ENCODE measurements at places on chromosomes 5 and 9.

DNA sequence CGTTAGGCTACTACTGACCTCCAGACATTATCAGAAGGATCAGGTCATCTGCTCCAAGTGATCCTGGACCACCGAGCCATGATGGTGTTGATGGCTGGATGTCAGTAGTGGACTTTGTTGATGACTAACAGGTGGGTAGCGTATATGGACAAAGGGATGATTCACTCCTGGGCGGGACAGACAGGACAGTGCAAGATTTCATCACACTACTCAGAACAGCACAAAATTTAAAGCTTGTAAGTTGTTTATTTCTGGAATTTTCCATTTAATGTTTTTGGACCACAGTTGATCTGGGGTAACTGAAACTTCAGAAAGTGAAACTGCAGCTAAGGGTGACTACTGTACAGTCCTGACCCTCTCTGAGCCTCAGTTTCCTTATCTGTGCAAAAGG is 12.7 kb downstream of the PDGFRB start:
- no peak for DNase-seq

- DNase-seq = no peak
Measured at GRCh38 chr9:137078701-137079400, 1.5 kb downstream of the UAP1L1 start.

DNA sequence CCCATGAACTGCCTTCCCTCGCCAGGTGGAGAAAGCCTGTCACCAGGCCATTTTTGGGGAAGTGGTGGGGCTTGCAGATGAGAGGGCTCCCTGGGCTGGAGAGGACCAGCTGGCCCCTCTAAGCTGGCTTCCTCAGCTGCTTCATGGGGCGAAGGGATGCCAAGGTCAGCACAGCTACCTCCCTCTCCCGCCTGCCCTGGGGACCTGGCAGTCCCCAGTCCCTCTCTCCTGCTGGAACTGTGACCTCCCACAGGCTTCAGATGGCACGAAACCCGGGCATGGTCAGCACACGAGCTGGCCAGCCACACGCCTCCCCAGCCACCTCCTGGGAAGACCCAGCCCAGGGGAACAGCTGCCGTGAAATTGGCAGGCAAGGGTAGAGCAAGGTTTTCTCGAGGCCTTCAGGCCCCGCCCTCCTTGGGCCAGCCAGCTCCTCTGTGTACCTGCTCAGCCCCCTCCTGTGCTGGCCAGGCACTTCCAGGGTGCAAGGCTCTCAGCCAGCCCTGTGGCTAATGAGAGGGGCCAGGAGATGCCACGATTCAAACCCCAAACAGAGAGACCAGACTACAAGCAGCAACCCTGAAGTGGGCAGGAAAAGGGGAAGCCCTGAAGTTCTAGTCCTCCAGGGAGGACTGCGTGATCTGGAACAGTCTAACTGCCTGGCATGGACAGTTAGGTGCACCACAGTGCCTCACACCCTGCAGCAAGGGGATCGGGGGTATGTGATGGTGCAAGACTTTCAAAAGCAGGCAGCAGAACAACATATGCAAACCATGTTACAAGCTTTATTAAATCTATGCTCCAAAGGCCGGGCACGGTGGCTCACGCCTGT is 12.9 kb downstream of the PLPP7 start:
- no peak for DNase-seq

GRCh38 chr5:146394486-146394885 is 52.6 kb upstream of the TCERG1 start:
- DNase-seq = no peak

- DNase-seq = no peak
Measured at GRCh38 chr9:128104171-128104618, 23.3 kb downstream of the PTGES2 start.

DNA sequence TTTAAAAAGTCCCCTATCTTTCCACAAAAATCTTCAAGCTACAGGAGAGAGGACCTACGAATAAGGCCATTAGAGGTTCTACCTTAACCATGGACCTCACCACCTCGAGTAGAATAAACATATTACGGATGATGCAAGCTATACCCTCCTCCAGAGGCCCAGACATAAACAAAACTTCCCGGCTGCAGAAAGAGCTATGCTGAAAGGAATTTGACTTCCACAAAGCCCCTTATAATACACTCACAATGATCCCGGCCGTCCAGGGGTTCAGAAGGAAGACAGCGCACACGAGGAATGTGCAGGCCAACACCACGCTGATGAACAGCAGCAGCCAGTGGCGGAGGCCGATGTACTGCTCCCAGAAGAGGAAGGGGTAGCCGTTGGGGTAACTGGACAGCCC is 59.0 kb downstream of the PTCH1 start:
- DNase-seq = no peak

DNA sequence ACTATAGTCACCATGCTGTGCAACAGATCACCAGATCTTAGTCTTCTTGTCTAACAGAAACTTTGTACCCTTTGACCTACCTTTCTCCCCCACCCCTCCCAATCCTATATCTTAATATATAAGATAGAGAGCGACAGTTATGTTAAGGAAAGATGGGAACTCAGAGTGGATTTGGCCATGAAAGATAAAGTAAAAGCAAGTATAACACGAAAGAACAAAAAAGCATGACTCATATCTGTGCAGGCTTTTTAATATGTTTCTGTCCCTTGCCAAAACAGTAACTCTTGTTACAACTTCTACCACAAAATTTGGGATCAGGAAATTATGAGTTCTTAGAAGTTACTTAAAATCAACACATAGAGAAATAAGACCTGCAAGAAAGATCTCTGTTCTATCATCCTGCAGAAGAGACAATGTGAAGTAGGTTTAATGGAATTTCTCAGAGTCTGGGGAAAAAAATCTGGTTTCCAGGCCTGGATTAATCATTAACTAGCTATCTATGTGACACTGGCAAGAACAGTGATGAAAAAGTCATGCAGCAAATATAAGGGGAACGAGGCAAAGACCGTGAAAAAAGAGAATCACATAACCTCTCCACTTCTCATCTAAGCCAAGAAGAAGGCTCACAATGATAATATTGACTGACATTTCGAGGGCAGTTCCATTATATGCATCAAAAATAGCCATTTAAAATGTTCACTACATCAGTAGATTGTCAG is 18.6 kb downstream of the BAAT start:
- DNase-seq = no peak

DNA sequence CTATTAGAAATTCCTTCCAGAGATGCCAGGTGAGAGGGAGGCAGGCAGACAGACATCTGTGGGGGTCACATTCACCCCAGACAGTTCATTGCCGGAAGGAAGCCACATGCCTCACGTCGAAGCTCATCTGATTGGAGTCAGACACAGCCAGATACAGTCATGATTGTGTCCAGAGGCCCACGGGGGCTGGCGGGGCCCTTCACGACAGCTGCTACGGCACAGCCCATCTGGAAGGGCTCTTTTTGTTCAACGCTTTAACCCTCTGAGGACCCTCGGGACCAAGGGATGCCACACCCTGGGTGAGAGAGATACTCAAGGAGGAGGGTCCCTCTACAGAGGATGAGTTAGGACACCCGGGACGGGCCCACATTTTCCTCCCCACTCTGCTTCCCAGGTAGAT is 31.9 kb upstream of the GABRP start:
- DNase-seq = no peak

- no peak for DNase-seq
Measured at GRCh38 chr5:136399527-136399926, 34.2 kb upstream of the TRPC7 start.

GRCh38 chr9:133876144-133876543 is 116.0 kb downstream of the VAV2 start:
- no peak for DNase-seq

DNA sequence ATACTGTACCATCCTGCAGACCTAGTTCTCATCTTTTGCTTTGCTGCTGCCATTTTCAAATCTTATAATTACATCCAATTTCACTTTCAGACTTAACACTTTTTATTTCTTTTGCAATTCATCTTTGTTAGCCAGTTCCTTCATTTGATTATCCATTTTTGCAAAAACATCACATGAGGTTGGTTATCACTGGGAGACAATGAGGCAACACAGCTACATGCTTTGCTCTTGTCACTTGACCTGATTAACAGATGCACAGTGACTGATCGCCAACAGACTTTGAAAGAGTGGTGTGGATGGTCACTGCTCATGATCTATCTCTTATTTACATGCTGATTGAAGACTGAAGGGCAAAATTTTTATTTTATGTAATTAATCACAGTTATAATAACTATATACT is 17.0 kb upstream of the RNF20 start:
- no peak for DNase-seq

DNA sequence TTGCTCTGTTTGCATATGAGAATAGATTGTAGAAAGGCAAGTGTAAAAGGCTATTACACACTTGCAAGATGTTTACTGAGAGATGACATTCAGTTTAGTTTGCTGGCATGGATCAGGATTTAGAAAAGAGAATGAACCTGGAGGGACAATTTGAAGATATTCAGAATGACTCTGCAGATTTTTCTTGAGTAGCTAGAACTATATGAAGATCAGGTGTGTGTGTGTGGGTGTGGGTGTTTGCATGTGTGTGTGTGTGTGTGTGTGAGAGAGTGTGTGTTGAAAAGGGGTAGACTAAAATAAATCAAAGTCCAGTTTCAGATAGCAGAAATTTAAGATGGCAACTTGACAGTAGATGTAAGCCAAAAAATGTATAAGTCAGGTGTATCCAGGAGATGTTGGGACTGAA is 74.0 kb upstream of the ANXA1 start:
- DNase-seq = no peak

- DNase-seq = no peak
Measured at GRCh38 chr9:38435521-38435920, 11.3 kb upstream of the IGFBPL1 start.

DNA sequence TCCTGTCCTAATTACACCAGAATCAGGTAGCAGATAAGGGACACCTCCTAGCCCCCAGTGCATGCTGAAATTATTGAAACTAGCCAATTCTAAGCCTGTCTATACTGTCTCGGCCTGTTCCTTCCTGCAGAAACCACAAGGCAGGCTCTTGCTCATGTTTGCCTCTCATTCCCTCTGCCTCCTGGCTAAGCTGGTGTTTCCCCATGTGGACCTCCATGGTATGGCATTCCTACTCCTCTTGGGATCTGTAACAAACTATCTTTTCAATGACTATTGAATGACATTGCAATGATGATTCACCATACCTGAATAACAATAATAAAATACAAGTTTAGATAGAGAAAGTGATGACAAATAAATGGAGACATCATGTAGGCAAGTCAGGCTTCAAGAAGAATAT is 35.6 kb upstream of the ADAMTS16 start:
- no peak for DNase-seq

DNA sequence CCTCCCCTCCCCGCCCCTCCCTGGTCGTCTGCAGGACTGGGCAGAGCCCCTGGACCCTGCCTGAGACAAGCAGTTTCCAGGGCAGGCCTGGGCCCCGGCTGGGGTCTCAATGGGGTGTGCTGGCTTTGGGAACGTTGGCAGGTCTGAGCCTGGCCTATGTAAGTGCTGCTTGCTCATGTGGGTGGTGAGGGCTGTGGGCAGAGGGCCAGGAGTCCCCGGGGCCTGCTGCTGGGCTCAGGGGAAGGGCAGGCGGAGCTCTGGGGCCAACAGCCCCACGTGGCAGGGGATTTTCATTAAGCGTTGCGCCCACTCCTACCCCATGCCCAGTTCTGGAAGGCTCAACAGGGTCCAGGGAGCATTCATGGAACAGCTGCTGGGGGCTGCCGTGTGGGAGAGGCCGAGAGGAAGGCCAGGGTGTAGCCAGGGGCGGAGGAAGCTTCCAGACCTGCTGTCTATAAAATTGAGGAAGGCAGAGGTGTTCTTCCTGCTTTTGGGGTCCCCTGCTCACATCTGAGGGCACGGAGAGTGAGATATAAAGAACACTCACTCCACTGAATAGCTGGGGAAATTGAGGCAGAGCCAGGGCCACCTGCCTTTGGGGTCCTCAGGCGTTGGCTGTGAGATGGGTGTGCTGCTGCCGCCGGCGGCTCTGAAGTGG is 32.5 kb downstream of the RXRA start:
- DNase-seq = no peak

DNA sequence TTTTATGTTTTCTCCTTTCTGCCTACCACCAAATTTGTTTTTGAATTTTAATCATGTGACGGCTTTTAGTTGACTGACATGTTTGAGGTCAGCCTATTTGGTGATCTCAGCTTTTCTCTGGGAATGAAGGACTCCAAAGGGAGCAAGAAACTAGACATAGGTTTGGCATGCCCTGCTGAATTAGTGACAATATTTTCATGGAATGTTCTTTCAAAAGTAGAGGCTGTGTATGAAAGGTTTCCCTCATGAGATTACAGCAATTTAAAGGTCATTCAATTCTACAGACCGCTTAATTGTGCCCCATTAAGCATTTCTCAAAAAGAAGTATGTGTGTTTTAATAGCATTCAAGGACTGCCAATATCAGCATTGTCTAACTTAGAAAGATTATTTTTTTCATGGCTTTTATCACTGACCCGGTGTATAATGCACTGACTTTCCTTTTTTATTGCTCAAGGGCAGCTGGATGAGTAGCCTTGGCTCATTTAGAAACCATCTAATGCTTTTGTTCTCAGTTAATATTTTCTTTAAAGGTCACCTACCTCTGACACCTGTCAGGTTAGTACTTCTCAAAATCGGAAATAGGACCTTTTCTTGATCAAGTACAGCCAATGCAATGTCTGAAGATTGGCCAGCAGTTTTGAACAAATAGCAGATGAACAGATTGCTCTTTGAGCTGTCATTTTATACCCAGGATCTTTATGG is 8.1 kb upstream of the MLLT3 start:
- no peak for DNase-seq

DNA sequence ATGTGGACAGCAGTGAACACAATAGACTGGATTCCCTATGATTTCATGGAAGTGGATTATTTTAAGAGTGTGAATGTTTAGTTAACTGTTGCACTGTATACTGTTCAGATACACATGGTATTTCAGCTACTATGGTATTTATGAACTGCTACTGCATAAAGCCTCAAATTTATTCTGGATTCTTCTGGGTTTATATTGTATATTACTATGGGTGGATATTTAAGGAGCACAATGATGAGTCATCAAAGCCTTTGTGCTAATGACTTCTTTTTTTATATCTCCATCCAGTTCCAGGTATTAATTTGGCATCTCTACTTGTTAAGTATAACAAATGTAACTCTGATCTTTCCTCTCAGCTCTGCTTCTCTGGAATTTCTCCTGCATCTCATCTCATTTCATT is 6.8 kb downstream of the KDM4C start:
- no peak for DNase-seq

- DNase-seq = peak; percentile 65
Measured at GRCh38 chr9:128339761-128340690, at the start of gene SLC27A4. Gene SLC27A4, plus strand, starts transcription at chr9:128340527. Its CDS starts 2,606 bp downstream, at chr9:128343133.

- DNase-seq = no peak
Measured at GRCh38 chr9:20528253-20528652, 94.0 kb downstream of the MLLT3 start.

GRCh38 chr5:80276186-80276585 is 20.3 kb upstream of the SERINC5 start:
- DNase-seq = no peak
